Naive thymus-derived CD8-positive, alpha-beta T cell (primary cell): ENCODE measurements at places on chromosomes 13 and 19.

GRCh38 chr19:48881741-48882657 is 9.8 kb downstream of the PPP1R15A start:
- peak overlapping the region; percentile 86 for H3K27ac ChIP-seq
- H3K27me3 ChIP-seq, result no peaks in the 10 kb centered on the region
- no peak for DNase-seq

DNA sequence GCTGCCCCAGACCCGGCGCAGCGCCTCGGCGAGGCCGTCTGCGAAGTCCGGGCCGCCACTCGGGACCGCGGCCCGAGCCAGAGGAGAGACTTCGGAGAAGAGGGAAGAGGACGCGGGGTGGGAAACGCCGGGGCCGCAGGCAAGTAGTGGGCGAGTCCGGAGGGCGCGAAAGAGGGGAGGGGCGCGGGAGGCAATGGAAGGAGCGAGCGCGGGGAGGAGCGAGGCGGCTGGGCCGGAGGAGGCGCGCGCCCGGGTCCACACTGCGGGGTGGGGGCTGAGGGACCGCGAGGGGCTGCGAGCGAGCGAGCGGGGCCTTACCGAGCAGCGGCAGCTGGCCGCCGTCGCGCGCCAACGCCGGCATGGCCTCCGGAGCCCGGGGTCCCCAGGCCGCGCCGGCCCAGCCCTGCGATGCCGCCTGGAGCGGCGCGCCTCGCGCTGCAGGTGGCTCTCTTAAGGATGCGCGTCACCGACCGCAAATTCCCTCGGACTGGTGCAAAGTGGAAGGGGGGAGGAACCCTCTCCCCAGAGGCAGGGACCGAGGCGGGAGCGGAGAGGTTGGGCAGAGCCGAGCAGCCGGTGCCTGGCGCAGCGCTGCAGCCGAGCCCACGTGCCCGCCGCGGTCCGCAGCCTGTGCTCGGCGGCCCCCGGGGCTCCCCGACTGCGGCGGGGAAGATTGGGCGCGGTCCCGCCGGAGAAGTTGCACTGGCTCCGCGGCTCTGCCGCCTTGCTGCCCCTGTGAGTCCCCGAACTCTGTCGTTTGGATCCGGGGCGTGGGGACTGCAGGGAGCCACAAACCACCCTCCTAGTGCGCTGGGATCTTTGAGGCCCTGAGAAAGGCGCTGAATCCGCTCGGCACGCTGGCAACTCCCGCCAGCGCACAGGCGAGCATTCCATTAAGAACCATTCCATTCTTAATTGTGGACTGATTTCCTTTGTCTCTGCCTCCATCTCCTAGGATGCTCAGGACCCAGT is at the start of gene FLT3:
FLT3 (minus strand) TSS at position 427 of the 972 bp plus-strand sequence; CDS start at position 361, 66 bp downstream.
- H3K36me3 ChIP-seq, result no peaks in the 10 kb centered on the region
- DNase-seq, result peak; percentile 20
- peak within 1 kb of the TSS; percentile 68 for H3K4me3 ChIP-seq
- H3K4me1 ChIP-seq, result no peaks in the 10 kb centered on the region

DNA sequence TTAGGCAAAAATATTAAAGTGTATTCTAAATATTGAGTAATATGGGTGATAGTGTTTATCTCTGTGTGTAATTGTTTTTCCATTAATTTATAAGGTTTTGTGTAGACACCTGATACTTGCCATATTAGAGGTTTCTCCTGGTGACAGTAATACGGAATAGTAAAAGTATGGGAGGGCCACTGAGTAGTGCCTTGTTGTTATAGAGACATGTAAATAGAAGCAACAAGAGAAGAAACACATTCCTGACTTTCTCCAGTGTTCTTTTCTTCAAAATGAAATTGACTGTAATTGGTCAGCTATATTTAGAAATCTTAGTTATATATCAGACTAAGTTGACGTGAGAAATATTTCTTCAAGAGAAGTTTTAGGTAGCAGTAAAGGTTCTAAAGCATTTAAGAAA is 18.5 kb downstream of the RNASEH2B start:
- H3K4me3 ChIP-seq, result no peak overlapping the region
- DNase-seq, result no peak
- H3K4me1 ChIP-seq, result peaks cover 42% of the 10 kb centered on the region
- H3K27me3 ChIP-seq, result no peaks in the 10 kb centered on the region

DNA sequence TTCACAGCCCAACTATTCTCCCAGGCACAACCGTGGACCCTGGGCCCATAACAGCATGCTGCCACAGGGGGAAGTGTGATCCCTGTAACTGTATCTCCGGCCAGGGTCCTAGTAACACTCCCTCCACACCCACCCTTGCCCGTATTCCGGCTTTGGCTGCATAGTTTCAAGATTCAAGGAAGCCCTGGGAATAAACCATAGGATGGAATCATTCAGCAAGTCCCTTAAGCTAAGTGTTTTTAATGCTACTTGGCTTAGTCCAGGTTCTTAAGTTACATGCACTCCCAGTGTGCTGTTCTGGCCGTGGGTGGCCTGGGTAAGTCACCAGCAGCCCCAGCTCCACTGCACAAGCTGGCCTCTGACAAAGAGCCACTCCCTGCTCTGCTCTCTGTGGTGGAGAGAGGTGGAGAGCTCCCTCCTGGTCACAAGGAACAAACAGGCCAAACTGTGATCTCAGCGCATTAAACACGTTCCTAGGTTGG is 532.4 kb upstream of the SGCG start:
- no peaks in the 10 kb centered on the region for H3K4me1 ChIP-seq
- DNase-seq, result no peak
- H3K27ac ChIP-seq, result no peak overlapping the region
- no peaks in the 10 kb centered on the region for H3K36me3 ChIP-seq
- no peak overlapping the region for H3K4me3 ChIP-seq

DNA sequence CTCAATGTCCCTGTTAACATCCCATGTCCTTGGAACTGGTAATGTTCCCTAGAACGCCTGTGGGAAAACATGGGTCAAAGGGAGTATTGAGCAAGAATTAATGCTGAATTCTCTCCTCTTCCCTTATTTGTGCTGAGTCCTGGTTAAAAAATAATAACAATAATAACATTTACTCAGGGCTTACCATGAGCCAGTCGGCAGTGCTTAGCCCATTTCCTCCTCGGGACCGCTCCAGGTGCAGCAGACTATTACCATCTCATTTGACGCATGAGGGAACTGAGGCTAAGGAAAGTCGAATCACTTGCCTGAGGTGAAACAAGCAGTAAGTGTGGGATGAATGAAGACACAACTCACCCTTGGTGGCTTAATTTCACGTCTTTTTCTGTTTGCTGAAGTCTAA is 33.6 kb upstream of the SLC15A1 start:
- DNase-seq, result no peak
- H3K4me3 ChIP-seq, result no peak overlapping the region
- H3K27me3 ChIP-seq, result peaks cover 28% of the 10 kb centered on the region
- no peaks in the 10 kb centered on the region for H3K36me3 ChIP-seq
- no peaks in the 10 kb centered on the region for H3K4me1 ChIP-seq

DNA sequence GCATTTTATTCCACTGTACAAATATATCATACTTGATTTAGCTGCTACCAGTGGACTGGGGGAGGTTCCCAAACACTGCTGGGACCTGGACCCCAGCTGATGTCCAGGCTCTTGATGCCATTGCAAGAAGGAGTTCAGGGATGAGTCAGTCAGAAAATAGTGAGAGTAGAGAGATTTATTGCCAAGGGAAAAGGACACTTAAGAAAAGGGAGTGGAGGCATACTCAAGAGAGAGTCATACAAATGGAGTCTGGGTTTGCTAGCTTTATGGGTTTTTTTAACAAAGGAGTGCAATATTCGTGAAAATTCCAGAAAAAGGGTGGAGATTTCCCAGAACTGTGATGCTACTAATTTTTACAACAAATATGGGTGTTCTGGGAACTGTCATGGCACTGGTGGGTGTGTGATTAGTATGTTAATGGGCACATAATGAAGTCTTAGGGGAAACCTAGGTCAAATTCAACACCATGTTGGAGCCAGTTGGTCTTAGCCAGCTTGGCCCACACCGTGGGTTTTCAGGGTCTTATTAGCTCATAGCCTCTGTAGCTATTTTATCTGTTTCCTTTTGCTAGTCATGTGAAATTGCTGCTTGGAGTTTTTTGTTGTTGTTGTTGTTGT is 36.2 kb downstream of the GPC6 start:
- no peak overlapping the region for H3K27ac ChIP-seq
- no peaks in the 10 kb centered on the region for H3K36me3 ChIP-seq
- peaks cover 4% of the 10 kb centered on the region for H3K27me3 ChIP-seq
- DNase-seq, result no peak

DNA sequence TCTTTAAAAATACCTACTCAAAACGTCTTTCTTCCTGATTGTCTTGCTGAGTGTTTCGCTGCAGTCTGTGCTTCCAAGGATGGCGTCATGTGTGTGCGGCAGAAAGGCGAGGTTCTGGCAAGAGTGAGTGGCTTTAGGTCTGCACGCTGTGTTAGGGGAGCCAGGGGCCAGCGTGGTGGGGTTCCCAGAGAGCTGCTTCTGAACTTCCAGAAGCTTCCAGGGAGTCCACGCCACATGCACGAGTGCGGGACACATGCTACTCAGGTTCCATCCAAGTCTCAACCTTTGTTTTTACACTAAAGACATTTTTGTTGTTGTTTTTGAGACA is 67.9 kb downstream of the ATP11A start:
- no peak for DNase-seq
- H3K27me3 ChIP-seq, result no peaks in the 10 kb centered on the region
- H3K4me1 ChIP-seq, result peaks cover 23% of the 10 kb centered on the region

DNA sequence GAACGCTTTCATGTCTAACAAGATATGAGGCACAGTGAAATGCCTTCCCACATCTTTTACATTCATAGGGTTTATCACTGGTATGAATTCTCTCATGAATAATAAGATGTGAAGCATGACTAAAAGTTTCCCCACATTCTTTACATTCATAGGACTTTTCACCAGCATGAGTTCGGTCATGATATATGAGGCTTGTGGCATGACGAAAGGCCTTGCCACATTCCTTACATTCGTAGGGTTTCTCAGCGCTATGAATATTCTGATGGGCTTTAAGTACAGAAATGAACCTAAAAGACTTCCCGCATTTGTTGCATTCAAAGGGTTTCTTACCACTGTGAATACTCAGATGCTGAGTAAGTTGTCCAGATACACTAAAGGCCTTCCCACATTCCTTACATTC is 21.3 kb downstream of the ZNF607 start:
- H3K27me3 ChIP-seq, result no peaks in the 10 kb centered on the region
- H3K36me3 ChIP-seq, result peaks cover 67% of the 10 kb centered on the region
- H3K4me1 ChIP-seq, result peaks cover 2% of the 10 kb centered on the region

- H3K4me3 ChIP-seq, result peak overlapping the region; percentile 94
- H3K36me3 ChIP-seq, result peaks cover 18% of the 10 kb centered on the region
- H3K27ac ChIP-seq, result peak overlapping the region; percentile 93
- H3K27me3 ChIP-seq, result no peaks in the 10 kb centered on the region
- H3K4me1 ChIP-seq, result peaks cover 53% of the 10 kb centered on the region
These were observed 698 bp downstream of the BLOC1S3 start for GRCh38 chr19:45179072-45179891.

DNA sequence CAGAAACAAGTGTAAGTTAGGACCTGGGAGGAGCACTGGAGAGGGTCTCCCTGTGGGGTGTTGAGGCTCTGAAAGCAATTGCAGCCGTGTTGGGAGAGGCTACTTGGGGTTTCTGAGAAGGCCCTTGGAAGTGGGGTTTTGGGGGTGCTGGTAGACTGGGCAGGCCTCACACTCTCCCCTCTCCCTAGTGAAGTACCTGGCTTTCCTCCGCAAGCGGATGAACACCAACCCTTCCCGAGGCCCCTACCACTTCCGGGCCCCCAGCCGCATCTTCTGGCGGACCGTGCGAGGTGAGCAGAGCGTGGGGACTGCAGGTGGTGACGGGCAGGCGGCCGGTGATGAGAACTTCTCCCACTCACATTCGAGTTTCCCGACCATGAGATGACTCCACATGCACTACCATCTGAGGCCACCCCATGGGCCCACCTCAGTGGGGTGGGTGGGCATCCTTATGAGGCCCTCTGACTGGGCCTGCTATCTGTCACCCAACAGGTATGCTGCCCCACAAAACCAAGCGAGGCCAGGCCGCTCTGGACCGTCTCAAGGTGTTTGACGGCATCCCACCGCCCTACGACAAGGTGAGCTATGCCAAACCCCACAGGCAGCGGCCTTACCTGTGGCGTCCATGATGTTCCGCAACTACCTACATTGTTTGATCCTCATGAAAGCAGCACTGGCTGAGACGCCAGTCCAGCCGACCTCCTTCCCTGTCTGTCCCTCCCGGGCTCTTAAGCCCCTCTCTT is 3.0 kb downstream of the RPL13A start:
- peak overlapping the region; percentile 99 for H3K27ac ChIP-seq
- H3K36me3 ChIP-seq, result peaks cover 33% of the 10 kb centered on the region

- DNase-seq, result no peak
- H3K4me1 ChIP-seq, result peaks cover 1% of the 10 kb centered on the region
- no peaks in the 10 kb centered on the region for H3K27me3 ChIP-seq
- no peak overlapping the region for H3K4me3 ChIP-seq
These were observed 63.1 kb upstream of the RNF113B start for GRCh38 chr13:98240135-98240534.

GRCh38 chr13:68170961-68171360 is 940.8 kb upstream of the PCDH9 start:
- DNase-seq, result no peak
- peaks cover 6% of the 10 kb centered on the region for H3K36me3 ChIP-seq
- no peak overlapping the region for H3K4me3 ChIP-seq
- H3K27ac ChIP-seq, result no peak overlapping the region
- no peaks in the 10 kb centered on the region for H3K4me1 ChIP-seq

DNA sequence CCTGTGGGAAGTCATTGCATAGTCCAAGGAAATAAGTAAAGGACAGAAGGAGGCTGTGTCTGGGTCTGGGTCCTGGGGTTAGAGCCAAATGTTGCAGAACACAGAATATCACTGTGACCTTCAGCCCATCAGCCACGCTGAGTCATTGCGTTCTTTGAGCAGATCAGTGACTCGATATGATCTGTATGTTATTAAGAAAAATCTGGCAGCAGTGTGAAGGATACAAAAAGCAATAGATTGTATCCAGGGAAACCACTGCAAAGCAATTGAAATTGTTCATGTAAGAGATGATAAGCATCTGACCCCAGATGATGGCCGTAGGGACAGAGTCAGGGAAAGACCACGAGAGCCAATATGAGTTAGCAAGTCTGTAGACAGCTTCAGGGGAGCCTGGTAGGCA is 1575.1 kb upstream of the SLC10A2 start:
- no peaks in the 10 kb centered on the region for H3K36me3 ChIP-seq
- H3K27ac ChIP-seq, result no peak overlapping the region
- H3K27me3 ChIP-seq, result no peaks in the 10 kb centered on the region

- H3K4me1 ChIP-seq, result no peaks in the 10 kb centered on the region
- no peaks in the 10 kb centered on the region for H3K36me3 ChIP-seq
- no peak overlapping the region for H3K27ac ChIP-seq
- peak; percentile 46 for DNase-seq
- H3K4me3 ChIP-seq, result no peak overlapping the region
- H3K27me3 ChIP-seq, result no peaks in the 10 kb centered on the region
These were observed 109.5 kb downstream of the TBC1D4 start for GRCh38 chr13:75372517-75372916.

- H3K4me3 ChIP-seq, result no peak overlapping the region
- H3K27ac ChIP-seq, result no peak overlapping the region
- peaks cover 6% of the 10 kb centered on the region for H3K36me3 ChIP-seq
- H3K4me1 ChIP-seq, result peaks cover 16% of the 10 kb centered on the region
- no peaks in the 10 kb centered on the region for H3K27me3 ChIP-seq
These were observed 23.7 kb downstream of the TPP2 start for GRCh38 chr13:102620516-102620915.

- H3K4me3 ChIP-seq, result no peak overlapping the region
- peaks cover 12% of the 10 kb centered on the region for H3K4me1 ChIP-seq
- no peak overlapping the region for H3K27ac ChIP-seq
- no peaks in the 10 kb centered on the region for H3K36me3 ChIP-seq
These were observed 6.2 kb upstream of the PTBP1 start for GRCh38 chr19:791007-791566.
